ENCODE measurements at places on chromosomes 3 and 15.
A peak's percentile ranks its signal among the peaks of the same experiment; 100 is the strongest.

GRCh38 chr3:133881939-133882825 is 13.5 kb downstream of the RAB6B start:
- no peak for DNase-seq

DNA sequence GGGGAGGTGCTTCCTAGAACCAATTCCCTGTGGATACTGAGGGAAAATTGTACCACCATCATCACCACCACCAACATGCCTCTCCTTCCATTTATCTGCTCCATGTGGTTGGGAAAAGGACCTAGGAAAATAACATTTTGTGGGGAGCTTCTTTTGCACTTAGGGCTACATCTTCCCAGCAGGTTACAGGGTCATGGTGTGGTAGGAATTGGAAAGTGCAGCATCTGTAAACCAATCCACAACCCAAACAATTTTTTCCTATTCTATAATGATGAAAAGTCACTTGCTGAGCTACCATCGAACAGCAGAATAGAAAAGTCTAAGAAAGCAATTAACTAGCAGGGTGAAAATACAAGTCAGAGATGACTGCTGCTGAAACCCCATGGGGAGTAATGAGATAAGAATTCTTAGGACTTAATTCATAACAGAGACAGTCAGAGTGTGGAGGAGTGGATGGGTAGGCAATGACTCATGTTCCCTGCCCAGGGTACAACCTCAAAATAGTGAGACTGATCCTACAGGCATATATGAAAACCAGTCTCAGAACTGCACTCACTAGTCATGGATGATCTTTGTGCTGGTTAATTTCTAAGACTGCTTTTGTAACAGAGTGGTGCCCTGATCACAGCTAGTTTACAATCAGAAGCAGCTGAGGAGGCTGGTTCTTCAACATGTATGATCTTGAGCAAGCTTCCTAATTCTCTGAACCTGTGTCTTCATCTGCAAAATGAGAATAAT is 38.1 kb upstream of the LEKR1 start:
- no peak for DNase-seq

GRCh38 chr3:67531181-67532101 is 123.0 kb downstream of the SUCLG2 start:
- DNase-seq: no peak

DNA sequence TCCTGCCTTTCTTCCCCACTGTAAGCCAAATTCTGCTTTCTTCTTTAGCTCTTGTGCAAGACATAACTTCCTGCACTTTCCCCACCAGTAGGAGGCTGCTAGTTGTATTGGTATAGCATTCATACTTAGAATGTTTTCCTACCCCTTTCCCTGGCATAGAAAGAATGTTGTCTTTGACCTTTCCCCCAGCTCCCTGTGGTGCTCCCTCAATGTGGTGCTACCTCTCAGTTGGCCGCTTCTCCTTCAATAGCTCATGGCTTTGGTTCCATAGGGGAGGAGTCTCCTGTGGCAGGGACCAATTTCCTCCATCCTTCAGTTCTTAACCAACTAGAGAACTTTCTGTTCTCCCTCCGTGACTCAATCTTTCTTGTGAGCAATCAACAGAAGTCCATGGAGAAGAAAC is 67.5 kb upstream of the AKAP13 start:
- DNase-seq: no peak

- DNase-seq: no peak
Observed at GRCh38 chr3:43148033-43148432, 42.2 kb upstream of the POMGNT2 start.

DNA sequence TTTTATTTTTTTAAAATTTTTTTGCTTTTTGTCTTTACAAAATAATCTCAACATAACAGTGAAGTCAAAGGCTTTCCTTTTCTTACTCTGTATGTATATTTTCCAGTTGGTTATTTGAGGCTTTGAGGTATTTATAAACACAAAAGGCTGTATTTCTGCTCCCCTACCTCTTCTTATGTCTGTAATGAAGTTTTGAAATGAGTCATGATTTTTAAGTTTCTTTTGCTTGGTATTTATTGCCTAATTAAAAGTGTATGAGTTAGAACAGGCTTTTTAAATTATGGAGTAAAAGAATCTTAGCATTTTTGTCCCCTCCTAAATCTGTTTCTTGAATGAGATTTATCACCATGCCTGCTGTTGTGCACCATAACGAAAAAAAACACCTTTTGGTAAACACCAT is 66.0 kb downstream of the DCUN1D1 start:
- DNase-seq: no peak

- peak; percentile 24 for DNase-seq
Observed at GRCh38 chr15:78077053-78077870, at the start of gene TBC1D2B. Gene TBC1D2B (minus strand): TSS chr15:78077711. CDS start chr15:78077652, 59 bp downstream.

GRCh38 chr15:60469893-60470641 is 8.9 kb downstream of the ICE2 start:
- no peak for DNase-seq

- no peak for DNase-seq
Observed at GRCh38 chr15:67834581-67835296, 5.1 kb downstream of the RNU6-1 start.
